SJSA1 (cell line): ENCODE measurements at places on chromosomes 4 and X.

GRCh38 chr4:2135083-2135482 lies 76.0 kb downstream of the NAT8L start:
- no peak for DNase-seq

GRCh38 chr4:116015549-116015948 lies 902.1 kb upstream of the NDST4 start:
- no peak for DNase-seq

- no peak for DNase-seq
Measured at GRCh38 chr4:80107374-80107773, 34.3 kb upstream of the ANTXR2 start.

GRCh38 chrX:100944601-100945000 lies 15.9 kb upstream of the XKRX start:
- no peak for DNase-seq

- no peak for DNase-seq
Measured at GRCh38 chrX:107723511-107723910, 52.1 kb downstream of the TSC22D3 start.

DNA sequence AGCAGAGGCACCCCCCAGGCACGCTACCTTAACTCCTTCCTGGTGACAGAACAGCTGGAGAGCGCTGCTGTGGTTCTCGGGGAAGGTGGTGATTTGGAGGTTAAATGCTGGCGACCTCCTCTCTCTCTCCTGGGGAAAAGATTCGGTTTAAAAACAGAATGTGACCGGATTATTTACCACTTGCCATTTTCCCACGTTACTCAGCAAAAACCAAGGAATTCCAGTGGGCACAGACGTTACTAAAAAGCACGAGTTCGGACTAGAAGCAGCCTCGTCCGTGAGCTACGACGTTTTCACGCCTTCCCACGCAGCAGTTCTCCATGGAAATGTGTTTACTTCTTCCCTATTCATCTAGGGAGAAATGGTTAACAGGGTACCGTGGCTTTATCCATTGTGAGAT lies 32.3 kb upstream of the C4orf50 start:
- no peak for DNase-seq

- DNase-seq, result no peak
Measured at GRCh38 chrX:124232523-124233201, 99.8 kb upstream of the TEX13D start.

GRCh38 chrX:55340896-55341433 lies 76.2 kb upstream of the PAGE3 start:
- DNase-seq, result no peak

- no peak for DNase-seq
Measured at GRCh38 chrX:19670321-19670750, 155.0 kb upstream of the MAP3K15 start.

GRCh38 chrX:133215747-133216146 lies 2.4 kb downstream of the TFDP3 start:
- DNase-seq, result no peak

DNA sequence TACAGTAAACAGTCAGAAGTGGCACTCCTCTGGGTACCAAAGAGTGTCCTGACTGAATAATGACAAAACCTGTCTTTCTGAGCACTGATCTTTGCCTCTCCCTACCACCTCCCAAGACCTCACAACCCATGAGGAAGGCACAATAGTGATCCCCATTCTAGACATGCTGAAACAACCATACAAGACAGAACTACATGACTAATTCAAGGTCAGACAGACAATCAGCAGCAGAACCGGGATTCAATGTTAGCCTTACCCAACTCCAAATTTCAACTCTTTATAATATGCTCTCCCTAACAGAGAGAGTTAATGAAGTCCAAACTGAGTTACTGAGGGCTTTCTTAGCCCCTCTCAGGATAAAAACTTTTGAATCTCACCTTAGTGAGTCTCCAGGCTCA lies 71.0 kb downstream of the IRF2 start:
- no peak for DNase-seq

DNA sequence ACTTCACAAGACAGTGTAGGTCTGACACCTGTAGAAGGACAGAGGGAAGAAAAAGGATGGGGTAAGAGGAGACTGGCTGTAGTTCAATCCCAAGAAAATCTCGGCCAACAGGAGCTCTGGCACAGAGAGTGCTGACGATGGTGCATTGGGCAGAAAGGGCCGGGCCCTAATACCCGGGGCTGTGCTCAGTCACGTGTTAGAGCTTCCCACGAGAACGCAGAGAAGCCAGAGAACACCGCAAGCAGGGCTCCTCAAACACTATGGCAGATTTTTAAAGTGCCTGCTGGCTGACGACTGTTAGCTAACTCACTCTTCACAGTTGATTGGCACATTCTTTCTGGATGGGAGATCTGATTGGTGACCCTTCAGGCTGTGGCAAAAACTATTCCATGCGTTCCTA lies 35.5 kb downstream of the EREG start:
- no peak for DNase-seq

- DNase-seq, result no peak
Measured at GRCh38 chr4:71186566-71187403, 152.0 kb upstream of the SLC4A4 start.

GRCh38 chr4:38804654-38805295 lies at the start of gene TLR1:
Gene TLR1 (minus strand): TSS chr4:38804791. CDS start chr4:38798831, 5,960 bp downstream.
- DNase-seq, result peak; percentile 41

DNA sequence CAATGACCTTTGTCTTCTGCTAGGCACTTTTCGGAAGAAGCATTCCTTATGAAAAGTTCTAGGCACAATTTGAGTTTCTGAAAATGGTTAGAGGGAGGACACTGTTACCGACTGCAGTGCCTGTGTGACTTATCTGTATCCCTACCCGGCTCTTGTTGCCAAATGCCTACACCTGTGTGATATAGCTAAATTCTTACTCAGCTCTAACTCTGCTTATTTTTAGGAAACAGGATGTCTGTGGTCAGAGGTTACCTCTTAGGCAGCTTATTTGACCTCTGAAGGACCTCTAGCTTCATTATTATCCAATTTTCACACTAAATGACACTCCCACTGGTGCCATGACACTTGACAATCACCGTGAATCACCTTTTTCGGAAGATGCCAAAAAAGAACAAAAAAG lies 561.1 kb upstream of the SMIM31 start:
- DNase-seq, result no peak

GRCh38 chrX:43474321-43474720 lies 181.8 kb upstream of the MAOA start:
- no peak for DNase-seq

DNA sequence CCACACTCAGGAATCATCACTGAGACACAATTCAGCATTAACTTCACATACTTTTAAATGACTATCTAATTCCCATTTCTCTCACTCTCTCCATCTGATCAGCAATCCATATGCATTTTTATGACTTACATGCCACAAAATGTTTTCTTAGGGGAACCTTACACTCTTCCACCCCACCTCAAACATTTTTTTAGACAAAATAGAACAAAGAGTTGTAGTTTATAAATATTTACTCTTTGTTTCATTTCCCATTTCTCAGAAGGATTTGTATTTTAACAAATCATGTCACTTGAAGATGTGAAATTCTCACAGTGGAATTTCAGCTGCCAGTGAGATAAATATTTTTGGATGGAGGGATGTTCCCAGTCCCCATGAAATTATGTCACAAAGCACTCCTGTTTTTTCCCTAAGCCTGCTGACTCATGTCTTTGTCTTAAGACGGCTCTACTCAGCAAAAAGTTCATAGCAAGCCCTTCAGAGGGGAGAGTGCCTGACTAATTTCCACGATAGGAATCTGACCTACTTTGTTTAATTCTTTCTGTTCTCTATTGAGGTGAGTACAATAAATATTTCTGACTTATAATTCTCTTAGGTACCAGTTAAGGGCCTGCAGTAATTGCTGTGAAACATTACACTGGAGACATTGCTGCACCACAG lies 257.7 kb downstream of the THOC2 start:
- no peak for DNase-seq

DNA sequence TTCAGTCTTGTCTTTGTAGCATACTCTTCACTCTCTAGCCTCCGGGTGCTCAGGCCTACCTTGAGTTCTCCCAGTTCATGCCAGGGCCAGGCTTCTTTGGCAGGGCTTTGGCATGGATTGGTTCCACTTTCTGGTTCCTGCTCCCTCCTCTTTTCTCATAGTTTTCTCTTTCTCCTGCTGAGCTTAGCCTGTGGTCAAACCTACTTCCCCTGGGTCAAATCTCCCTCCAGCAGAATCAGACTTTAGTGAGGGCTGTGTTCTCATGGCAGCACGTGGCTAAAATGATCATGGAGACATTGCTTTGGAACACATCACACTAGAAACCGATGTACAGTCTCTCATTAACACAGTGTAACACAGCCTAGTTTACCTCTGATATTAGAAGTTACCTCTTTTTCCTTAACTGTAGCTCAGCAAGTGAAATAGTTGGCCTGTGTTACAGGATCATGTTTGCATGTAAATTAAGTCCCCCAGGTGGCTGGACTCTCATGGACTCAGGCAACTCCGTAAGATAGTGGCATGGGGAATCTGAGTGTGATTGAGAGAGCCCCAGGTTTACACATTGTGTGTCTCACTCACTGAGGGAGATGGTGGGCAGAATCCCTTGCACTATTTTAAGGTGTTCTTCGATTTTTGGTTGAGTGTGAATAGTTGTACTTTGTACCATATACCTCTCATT lies 13.3 kb downstream of the RAB9A start:
- DNase-seq, result no peak

DNA sequence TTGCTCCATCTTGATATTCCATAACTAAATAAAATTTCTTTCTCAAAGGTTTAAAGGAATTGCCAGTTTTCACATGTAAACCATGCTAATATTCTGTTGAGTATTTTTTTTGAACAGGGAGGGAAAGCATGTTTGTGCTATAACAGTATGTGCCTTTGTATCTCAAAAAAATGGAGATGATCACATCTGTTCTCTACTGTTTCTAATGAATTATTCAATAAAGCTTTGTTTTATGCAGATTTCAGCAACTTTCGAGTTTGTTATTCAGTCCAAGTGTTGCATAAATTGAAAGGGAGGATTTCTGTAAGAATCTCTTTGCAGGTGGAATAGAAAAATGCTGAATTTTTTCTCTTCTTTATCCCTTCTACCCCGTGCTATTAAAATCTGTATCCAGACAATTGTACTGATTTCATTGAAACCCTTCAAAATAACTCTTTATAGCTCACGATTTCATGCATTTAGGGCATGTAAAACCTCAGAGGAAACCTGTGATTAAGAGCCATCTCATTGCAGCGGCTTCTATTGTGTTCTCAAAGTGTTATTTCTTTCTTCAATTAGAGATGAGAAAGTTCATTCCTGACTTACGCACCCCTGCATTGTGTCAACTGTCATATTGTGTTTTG lies 42.1 kb downstream of the NEIL3 start:
- DNase-seq, result no peak

DNA sequence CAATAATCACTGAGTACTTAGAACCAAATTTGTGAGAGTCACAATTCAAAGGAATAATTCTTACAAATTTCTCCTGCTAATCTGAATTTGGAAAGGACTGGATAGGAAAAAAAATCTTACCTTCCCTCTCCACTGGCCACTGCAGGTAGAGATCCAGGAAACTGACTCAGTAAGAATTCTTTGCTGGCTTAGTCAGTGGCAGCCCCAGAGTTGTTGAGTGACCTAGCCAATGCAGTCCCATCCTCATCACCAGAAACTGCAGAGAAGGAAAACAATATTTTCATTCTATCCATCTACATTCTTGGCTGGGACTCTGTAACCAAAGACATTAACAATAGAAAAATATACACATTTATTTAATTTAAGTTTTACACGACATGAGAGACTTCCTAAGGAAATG lies 572.0 kb downstream of the ADGRL3 start:
- DNase-seq, result no peak

DNA sequence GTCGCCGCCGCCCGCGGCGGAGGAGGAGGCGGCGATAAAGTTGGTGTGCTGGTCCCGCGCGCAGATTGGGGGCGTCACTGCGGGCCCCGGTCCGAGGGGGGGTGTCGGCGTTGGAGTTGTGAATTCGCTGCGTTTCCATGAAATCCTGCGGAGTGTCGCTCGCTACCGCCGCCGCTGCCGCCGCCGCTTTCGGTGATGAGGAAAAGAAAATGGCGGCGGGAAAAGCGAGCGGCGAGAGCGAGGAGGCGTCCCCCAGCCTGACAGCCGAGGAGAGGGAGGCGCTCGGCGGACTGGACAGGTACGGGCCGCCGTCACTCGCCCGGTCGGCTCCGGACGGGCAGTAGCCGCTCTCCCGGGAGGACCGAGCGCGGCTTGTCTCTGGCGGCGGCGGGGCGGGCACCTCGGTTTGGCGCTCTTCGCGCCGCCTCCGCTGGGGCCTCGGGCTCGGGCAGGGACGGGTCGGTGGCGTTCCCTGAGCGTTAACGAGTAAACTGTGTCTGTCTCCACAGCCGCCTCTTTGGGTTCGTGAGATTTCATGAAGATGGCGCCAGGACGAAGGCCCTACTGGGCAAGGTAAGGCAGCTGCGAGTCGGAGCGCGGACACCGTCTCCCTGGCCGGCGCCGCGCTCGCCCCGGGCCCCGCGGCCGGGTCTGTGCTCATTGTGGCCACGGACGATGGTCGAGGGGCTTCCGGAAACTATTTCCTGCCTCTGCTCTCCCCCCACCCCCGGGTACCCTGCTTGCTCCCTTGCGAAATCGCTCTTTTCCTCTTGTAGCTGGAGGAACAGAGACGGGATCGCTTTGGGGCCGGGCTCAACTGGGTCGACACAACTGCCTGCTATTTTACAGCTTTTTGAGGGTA lies 658 bp downstream of the KDM6A start:
- DNase-seq, result peak; percentile 50

DNA sequence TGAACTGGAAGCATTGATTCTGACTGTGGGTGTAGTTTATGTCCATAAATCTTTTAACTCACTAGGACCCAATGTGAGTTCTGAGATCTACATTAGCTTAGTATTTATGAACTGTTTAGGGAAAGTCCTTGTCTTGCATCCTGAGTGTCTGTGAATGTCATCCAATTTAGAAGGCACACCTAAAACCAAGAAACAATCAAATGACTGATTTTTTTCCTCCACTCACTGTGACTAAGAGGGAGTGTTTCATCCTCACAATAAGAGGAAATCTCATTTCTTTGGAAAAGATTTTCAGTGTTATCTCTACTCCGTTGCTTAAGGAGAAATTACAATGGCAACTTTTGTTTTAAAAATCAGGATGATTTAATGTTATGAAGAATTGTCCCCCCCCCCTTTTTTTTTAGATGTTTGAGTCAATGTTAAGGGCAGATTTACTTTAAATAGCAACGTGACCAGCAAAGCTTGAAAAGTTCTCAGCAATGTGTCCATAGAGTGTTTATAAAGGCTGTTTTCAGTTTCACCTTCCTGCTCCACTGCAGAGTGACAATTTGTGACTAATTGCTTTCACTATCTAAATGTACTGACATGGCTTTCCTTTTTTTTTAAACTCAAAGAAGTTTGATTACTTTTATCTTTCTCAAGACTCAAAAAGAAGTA lies 173.0 kb downstream of the SPCS3 start:
- no peak for DNase-seq

DNA sequence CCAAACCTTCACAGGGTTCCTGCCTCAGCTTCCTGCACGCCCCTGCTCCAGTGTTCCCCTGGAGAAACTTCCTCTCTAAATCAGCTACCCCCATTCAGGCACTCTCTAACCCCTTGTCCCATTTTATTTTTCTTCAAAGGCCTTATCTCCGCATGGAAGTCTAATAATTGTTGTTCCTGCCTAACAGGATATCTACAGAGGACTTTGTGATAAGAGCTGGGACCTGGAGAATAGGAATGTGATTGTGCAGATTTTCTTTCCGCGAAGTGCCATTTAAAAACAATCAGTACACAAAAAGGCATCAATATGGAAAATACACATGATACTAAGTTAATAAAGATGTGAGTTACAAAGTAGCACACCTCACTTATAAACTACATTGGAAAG lies 32.6 kb downstream of the LDB2 start:
- DNase-seq, result no peak
